ENCODE measurements at places on chromosomes 16 and 17.

DNA sequence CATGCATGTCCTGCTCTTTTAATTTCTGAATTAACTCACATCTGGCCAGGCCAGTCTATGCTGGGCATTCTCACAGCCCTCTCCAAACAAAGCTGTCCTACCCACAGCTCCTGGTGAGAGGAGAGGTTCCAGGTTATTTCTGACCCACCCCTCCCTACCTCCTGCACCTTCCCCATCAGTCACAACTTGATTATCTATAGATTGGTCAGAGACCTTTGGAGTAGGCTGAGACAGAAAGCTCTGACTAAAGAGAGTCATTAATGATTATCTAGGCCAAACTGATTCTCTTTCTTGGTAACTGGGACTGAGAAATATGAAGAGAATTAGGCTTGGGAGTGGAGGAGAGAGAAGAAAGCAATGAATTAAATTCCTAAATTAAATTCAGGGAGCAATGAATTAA is 1.4 kb upstream of the KRT222 start:
- no peak for DNase-seq

GRCh38 chr17:56914581-56915273 is 878 bp upstream of the TRIM25 start:
- no peak for DNase-seq

DNA sequence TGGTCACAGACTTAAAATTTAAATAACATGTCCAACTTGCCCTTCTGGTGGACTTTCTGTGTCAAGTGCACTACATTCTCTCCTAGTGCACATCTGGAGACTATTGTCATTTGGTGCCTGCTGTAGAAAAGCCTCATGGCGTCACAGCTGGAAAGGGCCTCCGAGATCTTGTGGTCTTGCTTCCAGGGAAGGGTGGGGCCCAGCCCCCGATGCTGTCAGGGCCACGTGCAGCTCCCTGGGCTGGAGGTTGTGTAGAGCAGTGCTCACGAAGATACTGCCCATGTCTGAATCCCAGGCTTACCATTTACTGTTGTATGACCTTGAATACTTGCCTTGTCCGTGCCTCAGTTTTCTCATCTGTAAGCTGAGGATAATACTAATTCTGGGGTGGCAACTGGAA is 6.8 kb upstream of the MPRIP start:
- DNase-seq: no peak

DNA sequence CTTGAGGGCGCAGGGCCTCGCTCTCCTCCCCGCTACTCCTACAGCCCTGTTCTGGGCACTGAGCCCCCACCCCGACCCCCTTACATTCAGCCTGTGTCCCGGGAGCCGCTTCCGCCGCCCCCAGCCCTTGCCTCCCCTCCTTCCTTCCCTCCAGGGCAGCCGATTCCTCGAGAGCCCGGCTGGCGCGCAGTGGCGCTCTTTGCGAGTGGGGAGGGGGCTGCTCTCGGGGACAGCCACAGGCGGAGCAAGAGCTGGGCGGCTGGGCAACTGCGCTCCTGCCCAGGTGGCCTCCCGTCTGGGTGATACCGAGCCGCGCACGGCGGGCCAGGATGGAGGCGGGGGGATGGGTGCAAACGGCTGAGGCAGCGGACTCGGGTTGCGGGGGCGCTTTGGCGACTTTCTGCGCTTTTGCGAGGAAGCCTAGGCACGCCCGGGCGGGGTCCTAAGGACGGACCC is 1.2 kb downstream of the MMP15 start:
- DNase-seq: no peak

DNA sequence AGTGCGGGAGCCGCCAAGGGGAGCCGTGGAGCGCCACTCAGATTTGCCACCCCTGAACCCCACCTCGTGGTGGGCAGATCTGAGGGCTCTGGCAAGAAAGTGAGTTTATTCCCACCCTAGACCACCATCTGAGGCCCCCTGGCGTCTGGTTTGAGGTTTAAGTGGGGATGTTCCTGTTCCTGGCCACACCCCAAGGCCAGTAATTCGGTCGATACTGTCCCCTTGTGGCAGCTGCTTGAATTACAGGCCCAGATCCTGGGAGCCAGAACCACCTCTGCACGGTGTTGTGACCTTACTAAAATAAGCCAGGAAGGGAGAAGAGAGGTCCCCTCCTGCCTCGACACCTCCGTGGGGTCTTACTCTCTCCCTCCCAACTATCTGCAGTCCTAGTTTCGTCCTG is 3.3 kb upstream of the LAT start:
- DNase-seq: peak; percentile 3

GRCh38 chr17:21292867-21293830 is 8.6 kb downstream of the MAP2K3 start:
- no peak for DNase-seq

DNA sequence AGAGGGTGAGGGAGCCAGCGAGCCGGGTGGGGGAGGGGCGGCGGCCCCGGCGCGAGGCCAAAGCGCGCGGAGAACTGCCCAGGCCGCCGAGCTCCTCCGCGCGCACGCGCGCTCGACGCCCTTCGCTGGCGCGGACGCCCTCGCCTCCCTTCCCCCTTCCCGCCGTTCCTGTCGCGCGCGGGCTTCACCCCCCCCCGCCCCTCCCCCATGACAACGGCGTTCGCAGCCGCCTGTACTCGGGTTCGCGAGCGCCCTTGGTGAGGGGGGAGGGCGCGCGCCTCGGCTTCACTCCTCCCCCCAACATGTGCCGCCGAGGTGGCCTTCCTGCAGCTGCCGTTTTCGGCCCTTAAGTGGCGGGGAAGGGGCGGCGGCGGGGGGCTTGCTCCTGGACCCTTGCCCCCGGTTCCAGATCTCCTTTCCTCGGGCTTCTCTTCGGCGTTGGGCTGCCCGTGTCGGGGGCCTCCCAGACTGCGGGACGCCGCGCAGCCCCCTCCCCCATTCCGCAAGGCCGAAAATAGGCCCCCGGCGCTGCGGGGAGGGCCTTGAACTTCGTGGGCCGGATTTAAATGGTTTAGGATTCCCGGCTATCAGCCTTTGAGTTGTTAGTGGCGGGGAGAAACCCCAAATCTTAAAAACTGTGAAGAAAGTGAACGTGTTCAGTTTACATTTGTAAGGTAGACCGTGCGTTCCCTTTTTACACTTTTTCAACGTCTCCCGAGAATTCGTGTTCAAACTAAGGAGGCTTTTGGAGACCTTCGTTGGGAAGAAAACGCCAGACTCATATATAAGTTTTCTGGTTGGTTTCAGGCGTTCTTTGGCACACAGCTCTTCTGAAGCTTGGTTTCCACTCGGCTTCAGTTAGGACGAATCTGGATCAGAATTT is 653 bp downstream of the SRRM2 start:
- peak; percentile 80 for DNase-seq

DNA sequence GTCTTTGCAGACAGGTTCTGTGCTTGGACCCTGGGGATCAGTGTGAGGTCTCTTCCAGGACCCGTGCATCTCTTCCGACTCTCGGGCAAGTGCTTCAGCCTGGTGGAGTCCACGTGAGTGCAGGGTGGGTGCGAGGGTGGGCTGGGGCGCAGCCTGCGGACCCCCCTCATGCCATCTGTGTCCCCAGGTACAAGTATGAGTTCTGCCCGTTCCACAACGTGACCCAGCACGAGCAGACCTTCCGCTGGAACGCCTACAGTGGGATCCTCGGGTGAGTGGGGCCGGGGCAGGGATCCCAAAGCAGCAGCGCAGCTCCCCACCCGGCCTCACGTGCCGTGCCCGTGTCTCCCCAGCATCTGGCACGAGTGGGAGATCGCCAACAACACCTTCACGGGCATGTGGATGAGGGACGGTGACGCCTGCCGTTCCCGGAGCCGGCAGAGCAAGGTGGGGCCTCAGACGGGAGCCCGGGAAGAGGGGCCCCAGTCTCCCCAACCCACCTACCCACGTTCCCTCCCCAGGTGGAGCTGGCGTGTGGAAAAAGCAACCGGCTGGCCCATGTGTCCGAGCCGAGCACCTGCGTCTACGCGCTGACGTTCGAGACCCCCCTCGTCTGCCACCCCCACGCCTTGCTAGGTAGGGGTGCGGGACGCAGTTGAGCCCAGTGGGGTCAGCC is 10.1 kb downstream of the GNPTG start:
- no peak for DNase-seq

DNA sequence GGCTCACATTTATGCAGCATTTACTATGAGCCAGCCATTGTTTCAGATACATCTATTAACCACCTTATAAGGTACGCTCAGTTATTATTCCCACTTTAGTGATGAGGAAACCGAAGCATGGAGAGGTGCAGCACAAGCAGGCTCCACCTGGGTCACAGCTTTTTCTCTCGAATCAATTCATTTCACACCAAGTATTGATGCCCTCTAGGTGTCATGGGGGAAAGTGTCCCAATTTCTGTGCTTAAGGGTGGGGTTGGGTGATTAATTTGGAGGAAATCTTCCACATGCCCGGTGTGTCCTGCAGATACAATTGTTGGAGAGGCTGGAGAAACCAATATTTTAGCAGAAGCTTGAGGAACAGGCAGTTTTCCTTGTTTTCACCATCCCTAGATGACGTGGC is 62.7 kb upstream of the DNAJA2 start:
- no peak for DNase-seq

- no peak for DNase-seq
Measured at GRCh38 chr16:68269793-68270192, 5.5 kb downstream of the SLC7A6 start.

GRCh38 chr16:2142942-2143877 is 5.2 kb upstream of the RAB26 start:
- DNase-seq: no peak

GRCh38 chr16:79871906-79872305 is 271.4 kb upstream of the MAF start:
- no peak for DNase-seq

GRCh38 chr17:44925731-44926697 is 10.7 kb upstream of the GFAP start:
- DNase-seq: no peak

Data from fibroblast of skin of back (primary cell).